Epithelial cell of esophagus (primary cell): ENCODE measurements at places on chromosomes 4 and X.

DNA sequence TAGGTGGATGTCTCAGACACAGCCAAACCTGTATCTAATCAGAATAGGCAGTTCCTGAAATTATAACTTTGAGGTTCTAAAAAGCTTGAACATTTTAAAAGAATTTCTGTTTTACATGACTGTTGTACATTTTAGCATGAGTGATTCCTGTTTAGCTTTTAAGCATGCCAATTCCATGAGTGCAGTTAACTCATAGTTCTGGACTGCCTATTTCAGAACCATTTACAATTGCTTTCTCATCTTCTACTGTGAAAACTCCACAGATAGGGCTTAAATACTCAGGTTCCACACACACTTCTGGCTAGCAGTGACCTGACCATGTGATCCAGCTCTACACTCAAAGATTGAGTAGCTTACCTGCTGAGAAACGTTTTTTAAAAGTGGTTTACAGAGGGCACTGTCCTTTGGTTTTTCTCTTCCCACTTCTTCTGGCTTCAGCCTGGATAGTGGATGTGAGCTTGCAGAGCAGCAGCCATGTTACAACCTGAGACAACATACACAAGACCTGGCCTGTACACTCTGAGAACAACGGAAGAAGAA is 280.8 kb downstream of the ANKRD50 start:
- peak; percentile 14 for DNase-seq

DNA sequence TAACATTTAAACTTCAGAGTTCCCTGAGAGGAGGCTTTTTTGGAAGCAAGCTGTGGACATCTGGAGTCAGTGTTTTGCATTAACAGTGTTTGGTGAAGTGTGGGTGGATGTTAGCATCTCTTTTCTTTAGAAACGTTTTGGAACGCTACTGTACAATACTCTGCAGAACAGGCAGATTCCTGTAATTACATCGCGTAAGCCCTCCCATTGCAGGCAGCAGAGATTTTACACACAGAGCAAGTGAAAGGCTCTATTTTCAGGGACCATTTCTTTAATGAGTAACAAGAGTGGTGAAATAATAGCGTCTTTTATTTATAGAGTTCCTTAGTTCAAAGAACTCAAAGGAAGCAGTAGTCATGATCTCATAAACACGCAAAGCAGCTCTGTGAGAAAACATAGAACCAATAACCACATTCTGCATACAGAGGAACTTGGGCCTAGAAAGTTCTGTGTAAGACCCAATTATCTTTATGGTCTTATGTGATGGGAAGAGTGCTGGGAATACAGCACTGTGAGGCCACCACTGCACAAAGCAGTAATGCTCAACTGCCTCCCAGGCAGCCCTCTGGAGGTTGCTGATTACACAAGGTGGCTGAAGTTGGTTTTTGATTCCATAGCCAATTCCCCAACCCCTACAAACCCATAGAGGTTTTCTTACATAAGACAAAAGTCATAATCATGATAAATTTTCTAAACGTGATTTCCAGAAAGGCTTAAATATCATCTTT is 298.7 kb upstream of the EPHA5 start:
- no peak for DNase-seq

- no peak for DNase-seq
Measured at GRCh38 chrX:126485409-126485808, 67.2 kb downstream of the DCAF12L1 start.

GRCh38 chrX:76971393-76972376 is 475.5 kb upstream of the FGF16 start:
- DNase-seq, result no peak

DNA sequence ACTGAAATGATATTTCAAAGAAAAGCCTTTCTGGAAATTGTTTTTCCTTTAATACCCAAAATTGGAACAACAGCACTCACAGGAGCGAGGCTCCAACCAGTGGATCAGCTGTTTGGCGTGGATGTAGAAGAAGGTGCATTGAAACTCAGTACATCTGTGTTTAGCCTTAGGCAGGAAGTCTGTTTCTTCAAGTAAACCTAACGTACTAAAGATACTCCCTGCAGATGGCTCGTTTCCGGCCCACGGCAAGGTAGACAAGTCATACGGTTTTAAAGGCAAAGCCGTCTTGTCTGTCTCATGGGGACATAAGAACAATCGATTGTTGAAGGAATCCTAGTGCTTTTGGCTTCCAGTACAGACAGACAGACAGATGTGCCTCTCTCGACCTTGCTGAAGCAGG is 50.0 kb upstream of the CLCN4 start:
- DNase-seq, result no peak

- peak; percentile 64 for DNase-seq
Measured at GRCh38 chr4:83282049-83282535, 2.5 kb downstream of the COQ2 start.

DNA sequence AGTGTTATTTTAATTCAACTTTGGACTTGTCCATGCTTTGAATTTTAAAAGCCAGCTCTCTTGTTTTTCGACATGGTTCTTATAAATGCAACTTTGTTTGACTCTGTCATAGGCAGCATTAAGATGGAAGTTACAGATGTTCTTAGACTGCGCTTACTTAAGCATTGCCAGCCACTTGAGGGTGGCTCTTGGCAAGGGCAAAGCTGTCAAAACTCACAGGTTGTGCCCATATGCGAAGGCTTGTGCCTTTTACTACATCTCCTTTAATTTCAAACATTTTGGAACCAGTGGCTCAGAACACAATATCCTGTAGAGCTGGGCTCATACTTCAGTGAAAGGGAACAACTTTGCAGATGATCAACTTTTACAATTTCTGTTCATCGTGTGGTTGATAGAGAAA is 135.5 kb downstream of the TRAM1L1 start:
- DNase-seq, result no peak

- DNase-seq, result peak; percentile 38
Measured at GRCh38 chrX:121886557-121886956, 839.1 kb downstream of the GLUD2 start.

DNA sequence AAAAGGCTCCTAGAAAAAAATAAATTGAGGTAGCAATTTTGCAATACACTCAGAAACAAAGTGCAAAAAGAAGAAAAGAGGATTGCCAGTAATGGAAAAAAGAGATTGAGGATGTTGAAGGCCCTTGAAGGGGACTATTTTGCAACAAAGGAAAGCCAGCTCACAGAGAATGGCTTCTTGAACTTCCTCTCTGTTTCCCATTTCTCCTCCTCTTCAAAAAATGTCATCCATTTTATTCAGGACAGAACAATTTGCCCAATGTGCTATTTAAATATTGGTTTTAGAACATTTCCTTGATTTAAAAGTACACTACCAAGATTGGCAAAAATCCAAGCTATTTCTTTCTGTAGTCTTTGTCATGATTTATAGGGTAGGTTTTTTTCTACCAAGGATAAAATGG is 60.2 kb downstream of the GASK1B start:
- no peak for DNase-seq

DNA sequence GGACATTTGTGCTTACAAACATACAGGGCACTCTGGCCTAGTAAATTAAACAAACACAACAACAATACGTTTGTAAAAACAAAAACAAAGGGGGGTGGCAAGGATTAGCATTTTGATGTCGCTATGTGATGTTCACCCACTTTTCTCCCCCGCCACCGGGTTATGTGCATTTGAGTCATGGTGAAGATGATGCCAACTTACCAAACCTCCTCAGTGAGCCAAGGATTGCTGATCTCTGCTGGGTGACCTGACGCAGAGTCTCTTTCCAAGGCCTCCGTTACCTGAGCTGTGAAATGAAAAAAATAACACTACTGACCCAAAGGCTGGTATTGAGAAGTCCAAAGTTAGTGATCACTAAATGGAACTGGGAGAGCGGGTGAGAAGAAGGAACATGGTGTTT is 85.4 kb downstream of the RBM47 start:
- no peak for DNase-seq

DNA sequence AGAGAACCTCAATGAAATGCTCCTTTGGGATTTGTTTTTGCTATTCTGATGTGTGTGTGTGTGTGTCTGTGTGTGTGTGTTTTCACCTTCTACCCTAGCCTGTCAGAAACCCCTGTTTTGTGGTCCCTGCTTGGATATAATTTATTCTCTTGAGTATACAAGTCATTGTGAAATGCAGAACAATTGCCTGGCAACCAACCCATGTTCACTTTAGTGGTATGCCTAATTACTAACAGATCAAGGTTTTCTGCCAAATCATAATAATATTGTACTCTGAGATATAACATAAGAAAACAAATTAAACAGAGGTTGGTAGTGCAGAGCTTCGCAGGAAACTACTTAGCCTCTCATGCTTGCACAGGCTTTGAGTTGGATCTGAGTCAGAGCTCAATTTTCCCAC is 7.0 kb upstream of the TET2 start:
- DNase-seq, result peak; percentile 33

- DNase-seq, result peak; percentile 48
Measured at GRCh38 chr4:24965627-24966026, 52.8 kb upstream of the CCDC149 start.

GRCh38 chr4:56972389-56972788 is 5.0 kb downstream of the NOA1 start:
- DNase-seq, result no peak

DNA sequence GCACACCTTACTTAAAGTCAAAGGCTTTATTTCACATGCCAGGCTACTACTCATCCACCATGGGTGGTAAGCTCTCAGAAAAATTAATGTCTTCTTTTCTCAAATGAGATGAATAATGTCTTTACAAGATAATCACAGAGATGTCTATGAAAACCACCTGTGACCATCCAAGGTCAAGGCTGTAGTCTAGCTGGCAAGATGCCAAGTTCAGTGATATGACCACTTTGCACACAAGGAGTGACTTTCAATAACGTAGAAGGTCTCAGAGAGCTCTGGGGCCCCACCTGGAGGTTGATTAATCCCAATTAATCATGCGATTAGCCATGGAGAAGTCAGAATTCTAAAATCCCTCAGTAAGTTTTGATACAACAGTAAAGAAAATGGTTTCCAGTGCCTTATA is 20.5 kb downstream of the ANOS1 start:
- no peak for DNase-seq

DNA sequence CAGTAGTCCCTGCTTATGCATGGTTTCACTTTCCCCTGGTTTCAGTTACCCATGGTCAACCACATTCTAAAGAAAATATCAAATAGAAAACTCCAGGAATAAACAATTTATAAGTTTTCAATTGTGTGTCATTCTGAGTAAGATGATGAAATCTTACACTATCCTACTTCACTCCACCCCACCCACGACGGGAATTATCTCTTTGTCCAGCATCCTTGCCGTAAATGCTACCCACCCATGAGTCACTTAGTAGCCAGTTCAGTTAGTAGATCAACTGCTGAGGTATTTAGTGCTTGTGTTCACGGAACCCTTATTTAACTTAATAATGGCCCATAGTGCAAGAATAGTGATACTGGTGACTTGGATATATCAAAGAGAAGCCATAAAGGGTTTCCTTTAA is 91.4 kb downstream of the KLHL13 start:
- peak; percentile 6 for DNase-seq

DNA sequence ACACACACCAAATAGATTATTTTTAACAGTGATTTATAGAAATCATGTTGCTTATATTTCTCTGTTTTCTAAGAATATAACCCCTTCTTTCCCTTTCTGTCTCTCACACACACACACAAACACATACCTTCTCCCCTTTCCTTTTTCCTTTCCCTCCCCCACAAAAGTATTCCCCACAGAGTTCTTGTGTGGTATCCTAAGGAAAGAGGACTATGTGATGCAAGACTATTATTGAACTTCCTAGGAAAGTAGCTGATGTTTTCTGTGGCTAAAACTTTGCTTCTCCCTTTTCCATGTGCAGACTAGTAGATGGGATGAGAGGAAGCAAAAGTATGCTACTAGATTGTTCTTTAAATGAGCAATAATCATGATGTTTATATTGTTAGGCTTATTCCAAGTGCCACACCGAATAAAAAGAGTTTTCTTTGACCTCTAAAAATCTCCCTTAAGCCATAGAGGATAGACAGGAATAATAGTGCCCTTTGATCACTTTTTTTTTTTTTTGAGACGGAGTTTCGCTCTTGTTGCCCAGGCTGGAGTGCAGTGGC is 38.7 kb downstream of the CPEB2 start:
- DNase-seq, result no peak

- DNase-seq, result no peak
Measured at GRCh38 chr4:173520921-173521466, 9.0 kb downstream of the HAND2 start.

- peak; percentile 99 for DNase-seq
Measured at GRCh38 chr4:68349649-68350360, at the start of gene YTHDC1. TSS of gene YTHDC1 (minus strand) at chr4:68350090. CDS start at chr4:68349753, 337 bp downstream.

GRCh38 chr4:114036426-114036825 is 57.0 kb upstream of the ARSJ start:
- no peak for DNase-seq

GRCh38 chrX:9498236-9498635 is 33.4 kb downstream of the TBL1X start:
- DNase-seq, result peak; percentile 54

- DNase-seq, result peak; percentile 88
Measured at GRCh38 chr4:26235500-26235899, 85.3 kb upstream of the RBPJ start.

- peak; percentile 90 for DNase-seq
Measured at GRCh38 chrX:31279359-31279758, 207.5 kb upstream of the FTHL17 start.
